ENCODE measurements at places on chromosomes 5 and 9.
A peak's percentile ranks its signal among the peaks of the same experiment; 100 is the strongest.

- H3K4me3 ChIP-seq, result no peak overlapping the region
- peaks cover 29% of the 10 kb centered on the region for H3K4me1 ChIP-seq
These were observed 79.5 kb upstream of the WWC1 start for GRCh38 chr5:168211936-168212335.

DNA sequence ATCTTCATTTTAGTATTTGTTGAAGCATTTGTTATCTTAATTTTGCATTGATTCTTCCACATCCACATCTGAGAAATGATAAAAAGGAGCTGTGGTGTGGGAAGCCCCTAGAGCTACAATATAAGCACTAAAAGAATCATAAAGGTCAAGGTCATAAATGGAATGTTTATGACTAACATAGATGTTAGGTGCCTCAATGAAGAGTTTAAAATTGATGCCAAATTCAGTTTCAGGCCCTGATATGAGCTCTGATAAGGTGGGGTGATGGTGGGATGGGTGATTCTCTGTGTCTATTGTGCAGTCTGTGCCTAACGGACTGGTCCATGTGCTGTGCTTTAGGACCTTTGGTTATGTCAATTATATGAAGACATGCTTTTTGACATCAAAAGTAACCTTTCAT, 61.2 kb upstream of the CAMK4 start:
- DNase-seq, result no peak
- H3K36me3 ChIP-seq, result no peaks in the 10 kb centered on the region
- no peaks in the 10 kb centered on the region for H3K27me3 ChIP-seq

GRCh38 chr5:147906326-147907095, at the start of gene C5orf46:
Gene C5orf46, minus strand, starts transcription at chr5:147906538. Its CDS starts 37 bp downstream, at chr5:147906501.
- no peaks in the 10 kb centered on the region for H3K4me1 ChIP-seq
- H3K36me3 ChIP-seq, result no peaks in the 10 kb centered on the region
- no peak for DNase-seq
- H3K27ac ChIP-seq, result no peak within 1 kb of the TSS
- no peak within 1 kb of the TSS for H3K4me3 ChIP-seq
- no peaks in the 10 kb centered on the region for H3K27me3 ChIP-seq

DNA sequence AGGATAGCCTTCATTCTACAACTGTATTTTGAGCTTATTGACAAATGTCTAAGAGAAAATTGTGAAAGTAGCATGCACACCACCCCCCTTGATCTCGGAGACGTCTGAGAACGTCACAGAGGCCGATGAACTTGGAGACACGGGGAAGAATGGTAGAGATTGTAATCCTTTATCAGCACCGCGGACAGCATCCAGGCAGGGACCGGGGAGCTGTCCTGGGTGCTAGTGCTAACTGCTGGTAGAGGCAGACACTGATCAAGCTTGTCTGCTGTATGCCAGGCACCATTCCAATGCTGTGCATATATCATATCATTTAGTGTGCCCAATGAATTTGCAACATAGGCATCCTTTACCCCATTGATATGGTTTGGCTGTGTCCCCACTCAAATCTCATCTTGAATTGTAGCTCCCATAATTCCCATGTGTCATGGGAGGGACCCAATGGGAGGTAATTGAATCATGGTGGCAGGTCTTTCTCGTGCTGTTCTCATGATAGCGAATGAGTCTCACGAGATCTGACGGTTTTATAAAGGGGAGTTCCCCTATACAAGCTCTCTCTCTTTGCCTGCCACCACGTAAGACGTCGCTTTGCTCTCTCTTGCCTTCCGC, 98.8 kb downstream of the LHX2 start:
- H3K27me3 ChIP-seq, result peaks cover 59% of the 10 kb centered on the region
- H3K4me1 ChIP-seq, result peaks cover 7% of the 10 kb centered on the region
- H3K4me3 ChIP-seq, result no peak overlapping the region
- no peak overlapping the region for H3K27ac ChIP-seq
- DNase-seq, result peak; percentile 93
- no peaks in the 10 kb centered on the region for H3K36me3 ChIP-seq

DNA sequence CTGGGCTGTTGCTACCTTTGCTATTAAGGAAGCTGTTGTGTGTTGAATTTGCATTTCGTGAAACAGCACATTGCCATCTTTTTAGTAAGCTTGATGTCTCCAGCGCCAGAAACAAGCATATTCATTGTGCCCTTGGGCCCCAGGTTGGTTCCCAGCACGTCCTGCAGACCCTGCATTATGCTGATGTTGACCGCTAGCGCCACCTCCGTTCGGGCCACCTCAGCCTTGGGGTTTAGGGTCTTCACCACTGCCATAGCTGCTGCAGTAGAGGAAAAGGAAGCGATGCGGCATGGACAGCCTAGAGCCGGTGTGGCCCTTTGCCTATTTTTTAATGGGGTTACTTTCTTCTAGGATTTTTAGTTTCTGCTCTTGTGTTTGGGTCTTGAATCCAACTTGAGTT, 23.8 kb upstream of the OTULIN start:
- H3K27me3 ChIP-seq, result peaks cover 23% of the 10 kb centered on the region
- no peaks in the 10 kb centered on the region for H3K36me3 ChIP-seq
- no peaks in the 10 kb centered on the region for H3K4me1 ChIP-seq
- H3K27ac ChIP-seq, result no peak overlapping the region

GRCh38 chr9:126532019-126532462, 81.7 kb upstream of the LMX1B start:
- no peak overlapping the region for H3K27ac ChIP-seq
- H3K4me1 ChIP-seq, result peaks cover 96% of the 10 kb centered on the region
- H3K36me3 ChIP-seq, result no peaks in the 10 kb centered on the region

GRCh38 chr9:121822093-121823085, 171.0 kb downstream of the DAB2IP start:
- peaks cover 47% of the 10 kb centered on the region for H3K4me1 ChIP-seq
- no peak overlapping the region for H3K27ac ChIP-seq
- peaks cover 31% of the 10 kb centered on the region for H3K27me3 ChIP-seq
- H3K4me3 ChIP-seq, result no peak overlapping the region

- no peak overlapping the region for H3K4me3 ChIP-seq
- no peak for DNase-seq
- no peaks in the 10 kb centered on the region for H3K27me3 ChIP-seq
- no peaks in the 10 kb centered on the region for H3K4me1 ChIP-seq
- no peak overlapping the region for H3K27ac ChIP-seq
These were observed 550.0 kb upstream of the TUSC1 start for GRCh38 chr9:26228273-26228672.

DNA sequence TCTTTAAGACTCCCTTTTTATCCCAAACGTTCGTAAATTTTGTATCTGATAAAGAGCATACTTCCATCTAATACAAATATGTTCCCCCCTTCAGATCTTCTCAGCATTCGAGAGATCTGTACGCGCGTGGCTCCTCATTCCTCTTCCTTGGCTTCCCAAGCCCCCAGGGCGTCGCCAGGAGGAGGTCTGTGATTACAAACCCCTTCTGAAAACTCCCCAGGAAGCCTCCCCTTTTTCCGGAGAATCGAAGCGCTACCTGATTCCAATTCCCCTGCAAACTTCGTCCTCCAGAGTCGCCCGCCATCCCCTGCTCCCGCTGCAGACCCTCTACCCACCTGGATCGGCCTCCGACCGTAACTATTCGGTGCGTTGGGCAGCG, 19.9 kb downstream of the CDKN2A start:
- H3K27me3 ChIP-seq, result peaks cover 100% of the 10 kb centered on the region
- peaks cover 19% of the 10 kb centered on the region for H3K4me1 ChIP-seq
- no peak for DNase-seq
- H3K4me3 ChIP-seq, result peak overlapping the region; percentile 77
